ENCODE measurements at places on chromosomes 1 and 21.
A peak's percentile ranks its signal among the peaks of the same experiment; 100 is the strongest.

GRCh38 chr1:218312509-218312908 is 27.4 kb downstream of the RRP15 start:
- no peak for DNase-seq

GRCh38 chr21:37427221-37427620 is 60.6 kb downstream of the DYRK1A start:
- no peak for DNase-seq

GRCh38 chr21:33266050-33266788 is at the start of gene IL10RB:
TSS of gene IL10RB (plus strand) at chr21:33266367. CDS start at chr21:33266466, 99 bp downstream.
- DNase-seq: peak; percentile 40

DNA sequence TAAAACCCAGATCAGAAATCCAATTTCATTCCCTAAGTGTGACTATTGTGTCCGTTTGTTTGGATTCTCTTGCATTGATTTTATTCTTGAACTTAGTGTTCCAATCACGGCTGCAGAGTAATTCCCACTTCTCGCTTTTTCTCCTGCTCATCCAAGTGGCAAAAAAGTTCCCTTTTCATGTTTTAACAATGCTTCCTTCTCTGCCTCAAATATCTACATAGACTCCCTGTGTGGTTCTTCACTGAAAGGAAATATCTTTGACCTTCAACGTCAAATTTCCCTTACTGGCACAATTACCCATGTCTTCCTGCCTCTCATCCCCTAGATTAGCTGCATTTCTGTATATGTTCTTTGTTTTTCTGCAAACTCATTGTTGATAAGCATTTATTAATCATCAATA is 305.4 kb downstream of the BACH1 start:
- DNase-seq: no peak

- DNase-seq: no peak
Measured at GRCh38 chr1:247557926-247558674, 9.2 kb downstream of the GCSAML start.

DNA sequence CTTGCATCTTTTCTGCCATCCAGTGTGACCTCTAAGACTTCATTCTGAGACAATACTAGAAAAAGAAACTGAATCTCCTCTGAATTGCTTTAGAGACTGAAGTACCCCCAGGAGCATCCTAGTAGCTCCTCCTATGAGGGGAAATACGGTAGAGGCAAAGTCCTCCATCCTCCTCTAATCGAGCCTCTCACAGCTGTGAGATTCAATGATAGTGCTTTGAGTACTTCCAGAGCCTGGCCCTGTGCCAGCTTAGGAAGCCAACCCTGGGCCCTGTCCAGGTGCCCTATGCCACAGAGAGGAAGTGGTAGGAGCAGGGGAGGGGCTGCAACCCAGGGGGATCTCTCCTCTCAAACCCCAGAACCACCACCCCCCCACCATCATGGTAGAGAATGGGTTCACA is 10.7 kb downstream of the RORC start:
- no peak for DNase-seq

- no peak for DNase-seq
Measured at GRCh38 chr1:67060811-67061218, 6.9 kb upstream of the SLC35D1 start.

DNA sequence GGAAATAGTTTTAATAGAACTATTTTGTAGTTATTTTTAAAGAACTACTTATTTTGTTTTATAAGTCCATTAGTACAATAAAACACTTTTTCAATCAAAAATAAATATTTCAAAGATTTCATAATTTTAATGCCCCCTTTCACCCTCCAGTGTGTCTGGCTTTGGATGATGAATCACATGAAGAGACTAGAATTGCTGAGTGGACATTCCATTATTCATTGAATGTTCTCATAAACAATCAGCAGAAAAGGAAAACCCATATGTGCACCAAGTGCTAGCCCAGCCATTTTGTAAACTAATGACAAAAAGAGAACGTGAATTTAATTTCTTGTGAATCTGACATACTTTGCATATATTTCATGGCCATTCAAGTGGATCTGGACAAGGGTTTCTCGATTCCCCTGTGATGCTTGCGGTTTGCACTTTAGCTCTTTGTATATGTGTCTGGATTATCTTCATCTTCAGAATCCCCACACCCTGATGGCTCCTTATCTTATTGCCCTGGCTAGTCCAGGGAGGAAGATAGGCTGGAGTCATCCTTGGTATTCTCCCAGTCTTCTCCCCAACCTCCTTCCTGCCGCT is 20.7 kb upstream of the CHIA start:
- no peak for DNase-seq

- DNase-seq: no peak
Measured at GRCh38 chr1:217896490-217896889, 265.3 kb downstream of the SPATA17 start.

GRCh38 chr21:31557421-31558188 is 101.9 kb upstream of the SOD1 start:
- DNase-seq: no peak

DNA sequence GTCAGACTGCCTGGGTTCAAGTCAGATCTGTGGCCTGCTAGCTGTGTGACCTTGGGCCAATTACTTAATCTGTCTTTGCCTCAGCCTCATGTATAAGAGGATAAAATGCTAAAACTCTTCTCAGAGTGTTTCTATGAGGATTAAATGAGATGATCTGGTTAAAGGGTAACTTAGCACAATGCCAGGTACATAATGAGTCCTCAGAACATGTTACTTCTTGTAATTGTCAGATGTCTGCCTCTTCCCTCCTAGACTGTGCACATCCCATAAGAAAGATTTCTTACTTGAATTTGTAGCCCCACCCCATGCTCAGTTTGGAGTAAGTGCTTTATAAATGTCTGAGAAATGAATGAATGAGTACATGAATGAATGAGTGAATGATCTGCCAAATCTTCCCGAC is 34.6 kb upstream of the HIVEP3 start:
- no peak for DNase-seq

- no peak for DNase-seq
Measured at GRCh38 chr1:109474697-109475096, 8.4 kb downstream of the SYPL2 start.

DNA sequence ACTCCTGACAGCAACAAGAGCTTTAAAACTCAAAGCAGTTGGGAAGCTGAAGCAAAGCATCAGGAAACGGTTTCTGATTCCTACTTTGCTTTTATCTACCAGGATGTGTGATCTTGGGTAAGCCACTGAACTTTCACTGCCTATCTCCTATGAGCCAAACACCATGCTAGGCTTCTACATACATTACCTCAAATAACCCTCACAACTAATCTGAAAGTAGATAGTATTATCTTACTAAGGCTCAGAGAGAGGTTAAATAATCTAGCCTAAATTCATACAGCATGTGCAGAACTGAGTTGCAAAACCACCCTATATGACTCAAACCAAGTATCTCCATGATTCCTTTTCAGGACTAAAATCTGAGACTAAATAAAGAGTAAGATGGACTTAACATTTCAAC is 83.8 kb downstream of the EVI5 start:
- no peak for DNase-seq

DNA sequence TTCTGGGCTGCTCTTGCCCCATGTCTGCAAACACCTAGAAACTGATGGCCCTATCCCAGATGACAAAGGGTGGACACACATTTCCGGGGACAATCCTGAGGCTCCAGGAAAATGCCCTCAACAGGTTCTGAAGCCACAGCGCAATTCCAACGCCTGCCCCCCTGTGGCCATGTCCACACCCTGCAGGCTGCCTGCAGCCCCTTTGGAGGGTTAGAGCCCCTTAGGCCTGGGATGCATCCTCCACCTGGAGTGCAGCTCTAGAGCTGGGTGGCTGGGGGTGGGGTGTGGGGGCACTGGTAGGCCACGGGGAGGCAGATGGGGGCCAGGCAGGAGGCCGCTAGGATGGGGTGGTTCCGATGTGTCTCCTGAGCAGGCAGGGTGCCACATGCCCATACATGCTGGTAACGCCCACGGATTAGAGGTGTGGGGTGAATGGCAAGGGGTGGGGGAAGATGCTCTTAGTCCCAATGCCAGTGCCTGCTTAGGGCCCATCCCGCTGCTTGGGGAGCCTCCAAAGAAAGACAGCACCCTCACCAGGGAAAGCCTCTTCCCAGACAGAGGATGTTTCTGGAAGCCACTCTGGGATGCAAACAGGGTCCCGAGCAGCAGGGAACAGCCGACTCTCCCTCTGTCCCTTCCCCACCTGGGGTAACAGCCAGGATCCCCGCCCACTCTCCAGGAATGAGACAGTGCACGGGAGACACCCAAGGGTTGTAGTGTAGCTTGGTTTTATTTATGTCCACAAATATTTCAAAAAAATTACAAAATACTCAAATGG is 34.0 kb downstream of the SLC45A1 start:
- DNase-seq: no peak

DNA sequence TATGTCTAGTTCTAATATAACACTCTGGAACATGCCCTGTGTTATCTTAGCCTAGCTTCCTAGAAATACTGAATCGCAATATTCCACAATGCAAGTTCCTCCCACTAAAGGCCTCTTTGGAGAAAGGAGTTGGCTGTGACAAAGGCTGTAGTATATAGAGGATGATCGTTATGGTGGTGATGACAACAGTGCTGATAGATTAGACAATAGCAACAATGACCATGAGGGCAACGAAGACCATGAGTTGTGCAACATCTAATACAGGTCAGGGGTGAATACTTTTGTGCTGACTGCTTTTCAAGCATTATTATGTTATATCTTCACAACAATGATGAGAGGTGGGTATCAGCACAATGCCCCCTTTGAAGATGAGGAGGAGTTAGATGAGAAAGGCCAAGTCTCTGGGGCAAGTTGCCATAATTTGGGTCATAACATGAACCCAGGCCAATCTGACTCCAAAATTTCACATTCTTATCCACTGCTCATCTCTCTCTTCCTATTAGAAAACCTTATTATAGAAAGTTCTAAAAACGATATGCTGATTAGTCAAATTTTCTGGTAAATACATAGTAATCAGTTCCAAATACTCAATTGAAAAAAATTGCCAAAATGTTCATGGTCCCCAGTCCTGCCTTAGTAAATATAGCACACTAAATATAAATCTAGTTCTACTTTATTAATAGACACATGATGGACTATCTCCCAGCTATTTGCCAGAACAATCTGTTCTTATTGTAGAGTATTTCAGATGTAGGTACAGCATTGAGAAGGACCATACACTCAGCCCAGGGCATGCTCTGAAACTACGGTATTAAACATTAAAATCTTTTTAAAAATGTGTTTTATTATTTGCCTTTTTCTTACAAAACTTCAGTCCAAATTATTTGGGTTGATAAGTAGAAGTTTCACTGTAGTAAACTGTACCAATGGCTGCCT is 37.5 kb downstream of the HIVEP3 start:
- DNase-seq: no peak

DNA sequence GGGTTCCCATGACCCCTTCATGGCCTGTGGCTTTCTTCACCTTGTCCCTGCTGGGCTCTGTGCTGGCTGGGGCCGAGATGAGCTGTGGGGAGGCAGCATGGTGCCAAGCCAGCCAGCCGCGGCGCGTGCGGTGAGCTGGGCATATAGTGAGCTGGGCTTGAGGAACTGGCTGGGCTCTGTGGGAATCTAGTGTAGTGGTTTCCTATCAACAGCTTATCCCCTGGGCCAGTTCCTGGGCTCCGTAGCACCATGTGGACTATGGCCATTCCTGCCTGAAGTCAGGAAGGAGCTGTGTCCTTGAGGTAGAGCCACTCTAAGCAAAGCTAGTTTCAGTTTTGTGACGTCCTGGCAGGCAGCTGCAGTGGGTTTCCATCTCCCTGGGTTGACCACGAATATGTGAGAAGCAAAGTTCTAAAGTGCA is 1.8 kb downstream of the NCMAP start:
- no peak for DNase-seq

DNA sequence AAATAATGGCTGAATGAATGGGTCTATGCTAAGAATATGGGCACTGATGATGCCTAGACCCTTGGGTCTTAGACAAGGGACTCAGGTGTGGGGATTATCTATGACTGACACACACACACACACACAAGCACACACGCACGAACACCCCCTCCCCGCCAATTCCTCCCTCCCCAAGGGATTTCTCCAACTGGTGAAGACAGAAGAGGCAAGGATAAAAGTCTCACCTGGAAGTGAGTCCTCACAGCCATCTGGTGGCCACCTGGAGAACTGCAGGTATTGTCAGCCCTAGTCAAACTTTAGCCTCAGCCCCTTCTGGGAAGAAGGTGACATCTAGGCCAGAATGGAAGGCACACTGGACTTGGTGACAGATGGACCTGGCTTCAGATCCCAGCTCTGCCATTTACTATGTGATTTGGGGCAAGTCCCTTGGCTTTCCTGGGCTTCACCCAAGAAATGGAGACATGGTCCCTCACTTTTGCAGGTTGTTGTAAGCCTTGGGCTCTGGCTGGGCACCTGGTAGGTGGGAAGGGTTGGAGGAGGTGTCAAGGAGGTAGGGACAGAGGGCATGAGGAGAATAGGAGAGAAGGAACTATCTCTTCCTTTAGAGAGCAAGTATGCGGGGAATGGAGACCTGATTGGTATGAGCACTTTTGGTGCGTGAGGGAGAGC is 4.0 kb upstream of the GPR3 start:
- peak; percentile 49 for DNase-seq

DNA sequence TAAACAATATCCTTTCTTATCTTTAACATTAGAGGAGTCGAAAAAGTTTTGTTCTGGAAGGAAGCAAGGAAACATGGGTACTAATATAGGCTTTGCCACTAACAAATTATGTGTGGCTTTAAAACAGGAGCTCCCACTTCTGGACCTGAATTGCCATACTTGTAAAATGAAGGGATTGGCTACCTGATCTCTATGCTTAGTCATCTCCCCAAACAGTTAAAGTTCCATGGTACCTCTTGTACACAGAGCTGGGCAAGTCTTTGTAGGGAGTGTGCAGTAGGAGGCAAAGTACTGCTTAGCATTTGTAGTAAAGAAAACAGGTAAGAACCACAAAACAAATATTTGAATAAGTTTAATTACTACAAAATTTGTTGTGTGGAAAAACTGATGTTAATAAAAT is 81.3 kb downstream of the MAST2 start:
- no peak for DNase-seq

GRCh38 chr1:228794810-228795209 is 59.5 kb downstream of the RHOU start:
- peak; percentile 32 for DNase-seq

- no peak for DNase-seq
Measured at GRCh38 chr1:206816390-206817287, 44.3 kb upstream of the IL10 start.

DNA sequence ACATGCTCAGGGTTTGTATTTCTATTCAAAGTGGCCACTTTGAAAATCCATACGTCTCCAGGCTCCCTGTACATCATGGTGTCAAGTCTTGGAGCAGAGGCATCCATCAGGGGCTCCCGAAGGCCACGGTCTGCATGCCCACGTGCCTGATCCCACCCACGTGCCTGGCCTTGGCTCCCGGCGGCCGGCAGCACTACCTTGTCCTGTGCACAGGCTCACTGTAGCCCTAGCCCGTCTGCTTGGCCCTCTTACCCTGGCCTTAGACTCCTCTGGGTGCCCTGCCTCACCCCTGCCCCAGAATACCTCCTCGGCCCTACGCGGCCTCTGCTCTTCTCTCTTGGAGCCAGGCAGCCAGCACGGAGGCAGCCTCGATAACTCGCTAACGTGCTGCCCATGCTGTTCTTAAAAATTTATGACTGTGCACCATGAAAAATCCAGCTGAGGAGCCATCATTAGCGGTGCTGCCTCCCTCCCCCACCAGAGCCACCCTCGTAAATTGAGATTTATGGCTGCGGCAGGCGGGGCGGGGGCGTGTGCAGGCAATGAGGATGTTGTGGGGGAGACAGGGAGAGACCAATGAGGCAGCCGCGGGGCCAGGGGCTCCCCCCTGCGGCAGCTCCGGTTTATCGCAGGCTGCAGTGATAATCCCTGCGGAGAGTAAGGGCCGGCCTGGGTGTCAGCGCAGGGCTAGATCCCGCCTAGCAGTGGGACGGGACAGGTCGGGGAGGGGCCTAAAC is 24.6 kb downstream of the DMAP1 start:
- DNase-seq: peak; percentile 13

GRCh38 chr21:16587141-16587581 is 857.4 kb downstream of the USP25 start:
- DNase-seq: no peak
